ENCODE measurements at places on chromosomes 7 and 10.

- no peak for DNase-seq
These were observed 27.4 kb upstream of the NDST2 start for GRCh38 chr10:73838827-73839226.

DNA sequence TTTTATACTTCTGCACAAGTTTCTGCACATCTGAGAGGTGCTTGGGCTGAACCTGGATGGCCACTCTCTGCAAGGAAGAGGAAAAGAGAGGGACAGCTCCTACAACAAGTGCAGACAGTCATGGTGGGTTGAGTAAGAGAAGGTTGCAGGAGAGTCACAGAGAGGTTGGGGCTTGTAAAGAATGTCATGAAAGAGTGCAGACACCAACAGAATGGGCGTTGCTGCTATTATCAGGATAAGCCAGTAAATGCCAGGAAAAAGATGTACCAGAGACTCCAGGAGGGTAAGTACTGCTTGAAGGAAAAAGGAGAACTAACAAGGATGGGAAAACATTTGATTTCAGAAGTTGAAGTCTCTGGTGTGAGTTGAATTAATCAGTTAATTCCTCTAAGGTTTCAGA, 77.8 kb upstream of the NRP1 start:
- DNase-seq: no peak

GRCh38 chr10:30466445-30466844, 32.5 kb downstream of the MAP3K8 start:
- DNase-seq: no peak

DNA sequence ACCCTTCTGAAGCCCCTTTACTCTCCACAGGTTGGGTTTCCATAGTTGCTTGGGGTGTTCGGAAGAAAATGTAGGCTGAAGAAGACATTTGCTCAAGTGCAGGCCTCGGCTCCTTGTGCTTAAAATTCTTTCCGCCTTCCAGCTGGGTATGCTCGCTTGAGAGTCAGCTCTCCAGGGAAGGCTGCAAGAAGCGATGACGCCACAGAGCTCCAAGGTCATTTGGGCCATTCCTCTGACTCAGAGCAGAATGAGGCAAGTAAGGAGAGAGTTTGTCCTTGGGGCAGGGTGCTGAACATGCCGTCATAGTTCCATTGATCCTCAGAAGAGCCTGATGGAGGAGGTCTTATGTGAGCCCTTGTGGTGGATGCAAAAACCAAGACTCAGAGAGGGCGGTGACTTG, 27.4 kb upstream of the HSPA12A start:
- no peak for DNase-seq

DNA sequence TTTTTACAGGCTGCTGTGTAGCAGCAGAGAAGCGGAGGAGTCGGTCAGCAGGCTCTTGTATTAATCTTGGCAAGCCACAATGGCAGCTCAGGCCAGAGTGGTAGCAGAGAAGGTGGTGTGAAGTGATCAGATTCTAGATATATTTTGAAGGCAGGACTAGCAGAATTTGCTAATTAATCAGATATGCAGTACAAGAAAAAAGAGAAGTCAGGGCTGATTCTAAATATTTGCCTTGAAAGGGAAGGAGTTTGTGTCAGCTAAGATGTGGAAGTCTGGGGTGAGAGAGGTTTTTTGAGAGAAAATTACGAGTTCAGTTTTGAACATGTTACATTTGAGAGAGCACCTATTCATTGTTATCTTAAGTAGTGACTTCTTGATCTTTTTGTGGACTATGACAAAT, 176.3 kb downstream of the WNT2 start:
- no peak for DNase-seq

- no peak for DNase-seq
These were observed 1.7 kb downstream of the EGFR start for GRCh38 chr7:55020466-55020871.

DNA sequence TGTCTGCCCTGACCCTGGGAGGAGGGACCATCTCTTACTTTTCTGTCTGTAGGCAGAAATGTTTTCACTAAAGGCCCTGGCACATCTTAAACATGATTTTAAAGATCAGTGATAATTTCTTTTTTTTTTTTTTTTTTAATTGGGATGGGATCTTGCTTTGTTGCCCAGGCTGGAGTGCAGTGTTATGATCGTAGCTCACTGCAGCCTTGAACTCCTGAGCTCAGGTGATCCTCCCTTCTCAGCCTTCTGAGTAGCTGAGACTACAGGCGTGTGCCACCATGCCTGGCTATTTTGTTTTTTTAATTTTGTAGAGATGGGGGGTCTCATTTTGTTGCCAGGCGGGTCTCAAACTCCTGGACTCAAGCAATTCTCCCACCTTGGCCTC, 65.3 kb downstream of the RBM20 start:
- DNase-seq: no peak

DNA sequence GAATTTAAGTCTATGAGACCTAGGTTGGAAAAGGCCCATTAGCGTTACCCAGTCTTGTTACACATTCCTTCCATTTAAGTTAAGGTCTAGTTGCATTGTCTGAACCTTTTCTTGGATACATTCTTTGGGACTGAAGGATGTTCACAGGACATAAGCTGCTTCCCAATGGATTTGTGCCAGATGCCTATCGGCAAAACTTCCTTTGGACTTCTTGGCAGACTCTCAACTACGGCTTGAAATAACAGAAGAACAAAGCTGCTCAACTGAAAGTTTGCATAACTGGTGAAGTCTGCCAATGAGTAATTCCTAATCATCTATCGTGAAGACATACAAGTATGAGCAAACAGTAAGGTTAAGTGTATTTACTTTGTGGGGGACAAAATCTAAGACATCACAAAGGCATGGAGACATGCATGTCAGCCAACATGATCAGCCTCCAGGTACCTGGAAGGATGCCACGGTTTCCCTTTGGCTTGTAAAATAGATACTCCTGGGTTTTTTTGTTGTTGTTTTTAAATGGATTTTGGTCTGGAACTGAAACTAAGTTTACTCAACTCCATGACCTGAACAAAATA, 35.4 kb downstream of the MALSU1 start:
- DNase-seq: no peak

GRCh38 chr10:29816801-29817558, 182.2 kb upstream of the SVIL start:
- DNase-seq: no peak
